Natural killer cell (primary cell): ENCODE measurements at places on chromosomes 7 and 10. TPM values are rescaled to one million over a fixed set of nuclear protein-coding genes. Genes with fewer than 3 reads are reported as not detected.

The H2BK1 gene
- not detected for total RNA-seq

The SPDYE5 gene
- total RNA-seq, result not detected

The SPDYE11 gene
- total RNA-seq, result not detected

The GPNMB gene
- total RNA-seq, result not detected

The JAKMIP3 gene
- total RNA-seq, result 0.45 TPM

The HDAC9 gene
- 24.1 TPM for total RNA-seq

The RSPH10B gene
- total RNA-seq, result not detected

The CAV1 gene
- total RNA-seq, result not detected

The NEUROD6 gene
- not detected for total RNA-seq

The DNAJC12 gene
- total RNA-seq, result not detected

The PITX3 gene
- not detected for total RNA-seq
